ENCODE measurements at places on chromosomes 12 and 14.
A peak's percentile ranks its signal among the peaks of the same experiment; 100 is the strongest.

DNA sequence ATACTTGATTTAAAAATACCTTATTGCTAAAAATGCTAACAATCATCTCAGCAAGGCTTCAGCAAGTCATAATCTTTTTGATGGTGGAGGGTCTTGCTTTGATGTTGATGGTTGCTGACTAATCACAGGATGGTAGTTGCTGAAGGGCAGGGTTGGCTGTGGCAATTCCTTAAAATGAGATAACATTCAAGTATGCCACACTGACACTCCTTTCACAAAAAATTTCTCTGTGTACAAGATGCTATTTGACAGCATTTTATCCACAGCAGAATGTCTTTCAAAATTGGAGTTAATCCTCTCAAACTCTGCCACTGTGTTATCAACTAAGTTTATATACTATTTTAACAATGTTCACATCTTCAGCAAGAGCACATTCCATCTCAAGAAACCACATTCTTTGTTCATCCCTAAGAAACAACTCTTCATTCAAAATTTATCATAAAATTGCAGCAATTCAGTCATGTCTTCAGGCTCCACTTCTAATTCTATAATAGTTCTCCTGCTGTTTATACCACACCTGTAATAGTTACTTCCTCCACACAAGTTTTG is 16.1 kb downstream of the SCAF11 start:
- DNase-seq: no peak

DNA sequence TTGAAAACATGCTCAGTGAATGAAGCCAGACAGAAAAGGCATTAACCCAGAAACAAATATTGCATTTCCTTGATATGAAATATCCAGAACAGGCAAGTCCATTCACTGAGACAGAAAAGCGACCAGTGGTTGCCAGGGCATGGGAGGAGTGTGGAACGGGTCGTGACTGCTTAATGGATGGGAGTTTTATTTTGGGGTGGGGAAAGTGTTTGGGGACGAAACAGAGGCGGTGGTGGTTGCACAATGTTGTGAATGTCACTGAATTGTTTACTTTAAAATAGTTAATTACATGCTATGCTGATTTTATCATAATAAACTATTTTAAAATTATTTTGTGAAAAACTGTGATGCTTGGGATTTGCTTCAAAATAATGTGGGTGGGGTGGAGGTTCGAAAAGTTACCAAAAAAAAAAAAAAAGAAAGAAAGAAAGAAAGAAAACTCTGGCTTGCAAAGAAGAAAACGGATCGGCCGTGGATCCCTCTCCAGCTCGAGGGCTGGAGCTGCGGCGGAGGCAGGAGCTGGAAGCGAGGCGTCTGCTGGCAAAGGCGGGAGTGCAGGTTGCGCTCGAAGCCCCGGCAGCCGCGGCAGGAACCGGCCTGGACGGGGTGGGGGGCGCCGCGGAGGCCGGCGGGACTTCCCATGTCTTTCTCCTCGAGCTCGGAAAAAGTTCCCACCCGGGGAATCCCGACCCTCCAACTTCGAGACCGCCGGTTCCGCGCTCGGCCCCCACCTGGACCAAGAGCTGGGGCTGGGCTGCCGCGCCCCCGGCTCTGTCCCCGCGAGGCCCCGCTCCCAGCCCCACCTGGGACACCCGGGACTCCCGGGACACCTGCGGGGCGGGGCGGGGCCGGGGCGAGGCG is 524 bp upstream of the P2RX2 start:
- DNase-seq: no peak

DNA sequence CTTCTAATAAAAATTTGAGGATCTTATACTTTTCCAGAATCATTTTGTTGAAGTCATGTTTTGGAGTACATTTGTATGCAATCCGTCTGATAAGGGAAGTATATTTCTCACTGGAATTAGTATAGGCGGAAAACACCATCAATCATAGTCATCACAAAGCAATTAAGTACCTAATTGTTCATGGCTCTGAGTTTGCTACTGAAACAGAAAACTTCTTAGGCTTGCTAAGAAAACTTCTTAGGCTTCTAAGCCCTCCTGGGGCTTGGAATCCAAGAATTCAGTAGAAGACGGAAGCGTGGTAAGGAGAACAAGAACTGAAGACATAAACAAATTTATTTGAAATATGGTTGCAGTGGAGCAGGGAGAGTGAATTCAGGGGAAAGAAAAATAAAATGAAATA is 636.3 kb downstream of the DIO2 start:
- no peak for DNase-seq

DNA sequence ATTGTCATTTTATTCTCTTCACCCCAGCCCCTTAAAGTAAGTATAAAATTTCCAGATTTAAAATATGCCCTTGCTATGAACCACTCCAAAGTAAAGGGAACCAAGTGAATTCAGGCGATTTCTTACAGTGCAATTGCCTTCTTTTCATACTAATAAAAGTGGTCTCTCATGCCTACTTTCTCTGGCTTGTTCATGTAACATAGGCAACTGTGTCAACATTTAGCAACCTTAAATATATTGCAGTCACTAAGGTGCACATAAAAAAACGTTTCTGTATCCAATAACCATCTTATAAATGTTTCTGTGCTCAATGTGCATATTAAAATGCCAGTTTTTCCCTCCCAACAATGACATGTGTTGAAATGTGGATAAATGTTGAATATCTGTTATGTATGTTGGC is 271.6 kb upstream of the DCN start:
- DNase-seq: no peak

DNA sequence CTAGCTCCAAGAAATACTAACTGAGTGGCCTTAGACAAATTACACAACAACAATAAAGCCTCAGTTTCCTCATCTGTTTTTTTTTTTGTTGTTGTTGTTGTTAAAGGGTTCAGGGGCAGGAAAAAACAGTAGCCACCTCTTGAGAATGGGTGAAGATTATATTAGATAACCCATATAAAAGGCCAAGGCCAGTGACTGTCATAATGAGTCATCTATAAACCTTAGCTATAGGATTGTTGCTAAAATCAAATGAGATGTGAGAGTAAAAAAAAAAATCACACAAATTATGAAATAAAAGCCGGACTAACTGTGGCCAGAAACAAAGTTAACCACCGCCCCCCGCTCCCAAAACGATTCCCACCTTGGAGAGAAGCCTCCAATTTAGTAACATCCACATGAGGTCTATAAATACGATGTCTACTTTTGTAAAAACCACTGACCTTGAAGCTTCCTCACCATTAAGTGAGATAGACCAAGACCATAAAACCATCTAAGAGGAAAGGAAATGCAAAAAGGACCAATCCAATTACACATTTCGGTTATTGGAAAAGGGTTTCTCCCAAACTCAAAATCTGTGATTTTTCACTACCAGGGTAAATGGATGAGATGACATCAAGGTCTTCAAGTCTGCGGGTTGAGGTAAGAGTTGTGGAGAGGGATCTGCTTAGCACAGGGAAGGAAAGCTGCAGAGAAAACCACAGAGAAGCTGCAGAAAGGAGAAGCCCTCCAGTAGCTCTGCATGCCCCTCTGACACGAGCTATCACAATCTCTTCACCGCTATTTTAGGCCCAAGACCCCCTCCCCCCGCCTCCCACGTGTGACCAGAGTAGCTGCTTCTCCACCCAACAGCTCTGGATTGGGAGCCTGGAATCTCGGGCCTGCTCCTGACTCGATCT is 1.0 kb downstream of the NAA25 start:
- DNase-seq: no peak

GRCh38 chr14:58426670-58427280 is 556 bp downstream of the TIMM9 start:
- DNase-seq: peak; percentile 79

GRCh38 chr14:74407021-74407800 is 18.8 kb downstream of the SYNDIG1L start:
- DNase-seq: no peak

DNA sequence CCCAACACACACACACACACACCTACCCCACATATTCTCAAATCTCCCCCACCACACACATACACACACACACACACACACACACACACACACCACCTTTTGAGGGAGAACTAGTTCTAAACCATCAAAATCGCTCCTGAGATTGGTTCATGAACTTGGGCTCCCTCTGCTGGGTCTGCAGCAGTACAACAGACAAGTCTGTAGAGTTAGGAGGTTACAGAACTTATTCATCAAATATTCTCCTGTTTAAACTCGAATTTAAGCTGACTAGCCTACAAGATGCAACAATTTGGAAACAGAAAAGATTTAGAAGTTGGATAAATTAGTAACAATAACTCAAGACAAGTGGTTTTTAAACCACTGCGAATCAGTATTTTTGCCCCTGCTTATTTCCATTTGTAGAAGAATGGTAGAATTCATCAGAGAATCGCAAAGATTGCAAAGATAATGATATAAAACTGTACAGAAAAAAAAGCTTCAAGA is 136.4 kb upstream of the USP15 start:
- DNase-seq: peak; percentile 19

GRCh38 chr12:20194171-20194570 is 174.2 kb upstream of the PDE3A start:
- DNase-seq: no peak

DNA sequence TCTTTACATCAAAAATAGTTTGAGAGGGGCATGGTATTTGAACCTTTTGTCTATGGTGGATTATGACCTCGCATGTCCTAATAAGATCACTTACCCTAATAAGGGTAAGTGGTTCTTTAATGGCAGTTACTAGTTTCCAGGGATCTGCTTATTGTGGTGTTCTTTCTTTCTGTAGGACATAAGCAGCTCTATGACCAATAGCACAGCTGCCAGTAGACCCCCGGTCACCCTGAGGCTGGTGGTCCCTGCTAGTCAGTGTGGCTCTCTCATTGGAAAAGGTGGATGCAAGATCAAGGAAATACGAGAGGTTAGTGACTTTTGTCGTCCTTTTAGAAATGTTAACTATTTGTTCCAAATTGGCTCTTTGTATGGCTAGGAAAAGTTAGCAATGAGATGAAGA is 7.2 kb downstream of the PCBP2 start:
- DNase-seq: no peak

GRCh38 chr14:89359477-89360222 is 57.4 kb downstream of the FOXN3 start:
- peak; percentile 74 for DNase-seq

DNA sequence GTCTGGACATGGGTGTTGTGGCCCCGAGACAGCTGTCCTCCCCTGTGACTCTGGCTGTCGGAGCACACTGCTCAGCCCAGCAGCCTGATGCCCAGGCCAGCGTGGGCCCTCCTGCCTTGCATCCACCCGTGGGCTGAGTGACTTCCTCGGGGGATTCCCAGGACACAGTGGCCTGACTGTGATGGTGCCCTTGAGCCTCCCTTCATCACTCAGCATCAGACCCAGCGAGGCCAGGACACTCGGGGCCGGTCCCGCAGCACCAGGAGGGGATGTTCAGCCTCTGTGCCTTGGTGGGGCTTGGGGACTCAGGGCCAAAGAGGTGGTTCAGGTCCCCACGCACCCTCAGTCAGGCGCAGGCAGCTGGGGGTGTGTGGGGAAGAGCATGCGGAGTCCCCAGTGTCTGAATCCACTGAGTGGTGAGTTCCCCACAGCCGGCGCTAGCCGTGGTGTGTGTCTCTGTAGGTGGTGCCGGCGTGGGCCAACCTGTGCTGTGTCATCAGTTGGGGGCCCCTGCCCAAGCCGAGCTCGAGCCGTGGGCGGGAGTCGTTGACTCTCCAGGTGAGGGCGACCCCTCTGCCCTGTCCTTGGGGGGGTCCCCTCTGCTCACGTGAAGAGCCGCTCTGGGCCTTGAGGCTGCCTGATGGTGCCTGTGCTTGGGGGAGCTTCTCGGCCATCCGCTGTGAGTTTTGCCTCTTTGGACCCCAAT is 185.8 kb downstream of the ADGRD1 start:
- DNase-seq: no peak

GRCh38 chr12:1920971-1921370 is 2.5 kb upstream of the CACNA2D4 start:
- DNase-seq: no peak

DNA sequence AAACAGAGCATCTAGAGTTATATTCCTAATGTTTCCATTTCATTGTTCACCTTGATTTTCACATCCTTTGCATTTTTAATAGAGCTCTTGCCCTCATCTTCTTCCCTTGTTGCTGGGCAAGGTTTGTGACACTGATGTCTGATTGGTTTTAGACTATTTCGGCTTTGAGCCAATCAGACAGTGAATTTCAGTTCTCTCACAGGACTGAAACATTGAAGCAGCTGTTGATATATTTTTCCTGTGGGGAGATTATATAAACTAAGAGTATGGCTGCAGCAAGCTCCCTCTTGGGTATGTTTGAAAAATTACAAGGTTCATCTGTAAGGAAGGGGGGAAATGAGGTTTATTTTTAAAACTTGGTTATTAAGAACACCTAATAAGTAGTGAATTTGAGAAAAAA is 51.2 kb downstream of the ATF7IP start:
- peak; percentile 84 for DNase-seq

- no peak for DNase-seq
Measured at GRCh38 chr12:85642808-85643207, 193.4 kb downstream of the RASSF9 start.

DNA sequence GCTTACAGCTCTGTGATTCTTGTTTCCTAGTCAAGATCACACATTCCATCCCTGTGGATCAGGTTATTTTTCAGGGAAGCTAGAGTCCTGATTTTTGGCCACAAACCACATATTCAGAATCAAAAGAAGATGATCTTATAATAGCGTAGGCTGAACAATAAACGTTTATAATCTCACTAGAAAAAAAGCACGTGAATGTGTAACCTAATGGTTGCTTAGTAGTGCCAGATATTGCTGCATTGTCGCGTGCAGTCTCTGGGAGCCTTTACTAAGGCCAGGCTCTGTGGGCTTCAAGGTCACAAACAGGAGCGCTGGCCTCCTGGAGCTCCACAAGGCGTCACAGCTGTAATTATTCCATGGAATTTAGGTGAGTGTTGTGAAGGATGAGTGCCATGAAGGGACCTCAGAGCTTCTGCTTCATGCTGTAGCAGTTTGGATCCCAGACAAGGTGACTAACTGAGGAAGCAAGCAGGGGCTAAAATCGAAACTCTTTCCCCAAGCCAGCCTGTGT is 17.4 kb downstream of the CDKN1B start:
- DNase-seq: no peak

DNA sequence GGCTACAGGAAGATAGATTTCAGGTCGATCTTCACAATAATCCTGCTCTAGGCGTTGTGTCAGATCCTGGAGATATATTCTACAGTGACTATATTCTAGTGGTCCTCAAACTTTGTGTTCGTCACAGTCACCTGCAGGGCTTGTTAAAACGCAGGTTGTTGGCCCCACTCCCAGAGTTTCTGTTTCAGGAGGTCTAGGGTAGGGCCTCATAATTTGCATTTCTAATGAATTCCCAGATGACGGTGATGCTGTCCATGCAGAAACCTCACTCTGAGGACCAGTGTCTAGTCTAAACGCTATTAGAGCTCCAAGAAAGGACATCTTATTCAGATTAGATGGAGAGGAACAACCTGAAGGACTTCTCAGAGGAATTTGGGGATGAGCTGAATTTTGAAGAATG is 13.2 kb upstream of the SLC6A13 start:
- DNase-seq: no peak

- DNase-seq: no peak
Measured at GRCh38 chr14:83260751-83261150, 1727.1 kb upstream of the SEL1L start.

DNA sequence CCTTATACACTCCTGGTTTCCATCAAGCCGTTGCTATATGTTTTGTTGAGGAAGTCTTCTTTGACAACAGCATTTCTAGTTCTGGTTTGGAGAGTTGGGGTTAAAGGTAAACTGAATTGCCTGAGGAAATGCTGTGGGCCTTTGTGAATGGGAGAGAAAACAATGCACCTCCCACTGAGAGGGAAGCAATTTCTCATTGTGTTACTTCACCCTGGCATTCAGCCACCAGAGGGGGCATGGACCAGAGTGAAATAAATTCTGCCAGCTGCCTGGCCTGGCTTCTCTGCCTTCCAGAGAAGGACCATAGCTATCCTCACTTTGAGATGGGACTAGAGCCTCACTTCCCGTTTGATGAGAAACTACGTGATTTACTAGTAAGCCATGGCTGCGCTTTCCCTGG is 475.3 kb downstream of the EGLN3 start:
- DNase-seq: no peak

All from G401 (cell line).